ENCODE measurements at places on chromosomes 11 and 22.

DNA sequence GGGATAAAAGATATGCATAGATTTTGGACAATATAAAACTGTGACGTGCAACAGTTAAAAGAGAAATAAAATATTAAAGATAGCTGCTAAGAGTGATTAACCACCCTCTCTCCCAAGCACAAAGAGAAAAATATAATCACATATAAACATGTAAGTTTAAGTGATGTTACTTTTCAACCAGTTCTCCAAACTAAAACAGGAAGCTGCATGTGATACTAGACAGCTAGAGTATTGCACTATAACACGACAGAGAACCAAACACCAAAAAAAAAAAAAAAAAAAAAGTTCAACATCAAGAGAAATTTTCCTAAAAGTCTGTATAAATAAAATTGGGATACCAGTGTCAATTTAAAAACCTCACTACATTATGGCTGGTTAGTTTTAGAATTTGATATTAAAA is 79.1 kb downstream of the PICALM start:
- DNase-seq = no peak

- DNase-seq = no peak
Observed at GRCh38 chr11:8871171-8871775, 39.7 kb upstream of the AKIP1 start.

DNA sequence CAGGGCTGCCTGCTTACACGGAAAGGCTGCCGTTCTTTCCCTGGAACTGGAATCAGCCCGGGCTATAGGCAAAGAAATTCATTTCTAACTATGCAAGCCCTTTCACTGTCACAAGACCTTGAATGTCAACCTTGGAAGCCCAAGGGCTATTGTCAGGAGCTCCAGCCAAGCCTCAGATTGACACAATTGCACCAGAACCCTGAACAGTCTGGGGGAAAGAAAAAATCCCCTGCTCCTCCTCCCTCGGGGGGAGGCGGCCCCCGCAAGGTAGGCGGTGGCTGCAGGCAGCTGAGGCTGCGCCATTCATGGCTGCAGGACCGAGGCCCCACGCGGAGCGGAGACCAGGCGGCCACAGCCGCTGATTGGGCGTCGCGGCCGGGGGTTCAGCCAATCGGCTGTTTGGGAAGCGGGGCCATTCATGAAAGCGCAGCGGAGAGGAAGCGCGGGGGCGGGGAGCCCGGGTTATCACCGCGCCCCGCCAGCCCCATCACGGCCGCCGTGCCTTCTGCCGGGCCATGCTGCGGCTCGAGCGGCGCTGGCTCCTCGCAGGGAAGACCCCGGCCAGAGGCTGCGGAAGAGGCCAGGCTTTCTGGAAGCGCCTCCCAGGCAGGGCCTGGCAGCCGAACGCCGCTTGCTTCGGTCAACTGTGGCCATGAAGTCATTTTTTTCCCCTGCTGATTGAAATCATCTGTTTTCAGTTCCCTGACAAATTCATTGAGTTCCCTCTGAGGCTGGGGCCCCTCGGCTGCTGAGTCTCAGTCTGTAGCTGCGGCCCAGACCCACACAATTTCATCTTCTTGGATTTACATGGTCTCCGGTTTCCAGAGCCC is 38.1 kb upstream of the LINC01488 start:
- peak; percentile 44 for DNase-seq

GRCh38 chr11:129814244-129815014 is 1.2 kb upstream of the TMEM45B start:
- peak; percentile 83 for DNase-seq

GRCh38 chr11:70367071-70367470 is 31.3 kb upstream of the CTTN start:
- DNase-seq = no peak

- no peak for DNase-seq
Observed at GRCh38 chr22:22389467-22389866, 119.1 kb downstream of the ZNF280B start.

- no peak for DNase-seq
Observed at GRCh38 chr11:61068581-61068980, 33.7 kb upstream of the CD5 start.

DNA sequence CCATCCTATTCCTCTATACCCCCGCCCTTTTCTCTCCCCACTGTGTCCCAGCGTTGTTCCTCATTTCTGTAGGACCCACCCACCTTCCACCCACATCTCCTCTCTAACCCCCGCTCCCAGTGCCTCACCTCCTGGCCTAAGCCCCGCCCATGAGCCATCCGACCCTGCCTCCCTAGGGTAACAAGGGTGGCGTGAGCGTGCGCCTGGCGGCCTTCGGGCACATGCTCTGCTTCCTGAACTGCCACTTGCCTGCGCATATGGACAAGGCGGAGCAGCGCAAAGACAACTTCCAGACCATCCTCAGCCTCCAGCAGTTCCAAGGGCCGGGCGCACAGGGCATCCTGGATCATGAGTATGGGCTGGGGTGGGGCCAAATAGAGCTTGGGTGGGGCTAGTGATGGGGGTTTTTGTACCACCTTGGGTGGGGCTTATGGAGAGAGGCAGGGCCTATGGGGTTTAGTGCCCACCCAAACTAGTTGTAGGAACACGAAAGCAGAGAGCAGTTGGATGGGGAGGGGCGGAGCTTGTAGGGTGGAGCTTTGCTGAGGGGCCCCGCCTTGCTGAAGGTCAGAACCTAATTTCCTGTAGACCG is 4.5 kb downstream of the INPP5J start:
- DNase-seq = no peak

DNA sequence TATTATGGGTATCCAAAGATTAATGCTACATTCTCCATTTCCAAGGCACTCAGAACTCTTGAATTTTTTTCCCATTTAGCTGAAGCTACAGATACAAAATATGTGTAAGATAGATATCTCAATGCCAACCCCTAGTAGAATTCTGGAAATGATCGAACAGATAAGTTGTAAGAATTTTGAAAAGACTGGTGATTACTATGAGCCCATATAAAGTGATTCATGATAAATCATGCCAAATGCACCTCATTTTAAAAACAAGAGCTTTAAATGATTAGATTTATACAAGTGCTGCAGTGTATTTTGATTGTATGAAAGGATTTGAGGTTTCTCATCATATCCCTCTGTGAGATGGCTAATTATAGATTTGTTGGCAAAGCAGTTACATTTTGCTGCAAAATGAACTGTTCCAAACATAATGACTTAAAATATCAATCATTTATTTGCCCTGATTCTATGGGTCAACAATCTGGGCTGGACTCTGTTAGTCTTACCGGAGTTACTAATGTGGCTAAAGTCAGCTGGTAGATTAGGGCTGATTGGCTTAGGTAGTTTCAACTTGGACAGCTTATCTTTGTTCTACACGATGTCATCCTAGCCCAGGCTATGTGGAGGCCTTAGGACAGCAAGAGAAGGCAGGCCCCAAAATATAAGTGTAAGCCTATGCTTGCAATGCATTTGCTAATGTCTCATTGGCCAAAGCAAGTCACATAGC is 3.4 kb downstream of the OR10V1 start:
- DNase-seq = no peak

- DNase-seq = peak; percentile 72
Observed at GRCh38 chr11:65329944-65330403, 3.7 kb upstream of the DPF2 start.

DNA sequence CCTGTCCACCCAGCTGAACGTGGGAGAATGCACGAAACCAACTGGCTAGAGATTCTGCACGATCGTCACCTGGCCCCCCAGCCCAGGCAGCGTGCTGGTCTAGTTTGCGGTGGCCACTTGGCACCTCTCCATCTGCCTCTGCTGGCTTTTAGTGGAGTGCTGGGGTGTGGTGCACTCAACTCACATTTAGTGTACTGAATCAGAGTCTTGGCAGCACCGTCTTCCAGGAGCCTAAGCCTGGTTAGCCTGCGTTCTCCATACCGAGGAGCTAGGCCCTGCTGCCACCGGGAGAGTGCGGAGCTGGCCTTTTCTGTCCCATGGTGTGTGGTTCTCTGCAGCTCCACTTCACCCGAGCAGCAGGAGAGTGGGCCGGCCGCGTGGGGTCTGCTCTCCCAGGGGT is 2.8 kb downstream of the MRPL23 start:
- DNase-seq = no peak

GRCh38 chr11:71235719-71236118 is 16.7 kb downstream of the SHANK2 start:
- no peak for DNase-seq

DNA sequence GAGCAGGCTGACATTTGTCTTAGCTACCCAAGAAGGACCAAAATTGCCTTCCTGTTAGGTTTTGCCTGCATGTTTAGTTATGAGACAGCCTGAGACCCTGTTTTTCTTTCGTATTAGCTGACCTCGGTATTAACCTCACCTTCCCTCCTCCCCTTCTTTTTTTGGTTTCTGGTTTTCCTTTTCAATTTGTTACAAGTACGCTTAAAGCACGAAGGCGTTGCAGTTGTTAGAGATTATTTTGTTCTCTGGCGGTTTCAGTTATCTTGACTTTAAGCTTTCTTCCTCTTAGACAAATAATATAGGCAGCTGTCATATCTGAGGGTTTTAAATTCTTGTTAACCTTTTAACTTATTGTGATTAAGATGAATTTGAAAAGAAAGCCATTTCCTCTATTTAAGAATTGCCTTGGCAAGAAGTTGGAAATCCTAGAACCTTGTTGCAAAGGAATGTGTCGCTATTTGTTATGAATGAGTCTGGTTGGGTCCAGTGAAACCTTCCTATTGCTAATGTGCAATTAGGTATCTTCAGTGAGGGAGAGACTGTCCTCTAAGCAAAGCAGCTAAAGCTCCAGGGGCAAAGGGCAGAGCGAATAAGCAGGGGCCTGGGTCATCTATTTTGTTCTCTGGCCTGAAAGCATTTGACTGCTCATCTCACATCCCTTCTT is 45.7 kb downstream of the PACS1 start:
- DNase-seq = no peak

DNA sequence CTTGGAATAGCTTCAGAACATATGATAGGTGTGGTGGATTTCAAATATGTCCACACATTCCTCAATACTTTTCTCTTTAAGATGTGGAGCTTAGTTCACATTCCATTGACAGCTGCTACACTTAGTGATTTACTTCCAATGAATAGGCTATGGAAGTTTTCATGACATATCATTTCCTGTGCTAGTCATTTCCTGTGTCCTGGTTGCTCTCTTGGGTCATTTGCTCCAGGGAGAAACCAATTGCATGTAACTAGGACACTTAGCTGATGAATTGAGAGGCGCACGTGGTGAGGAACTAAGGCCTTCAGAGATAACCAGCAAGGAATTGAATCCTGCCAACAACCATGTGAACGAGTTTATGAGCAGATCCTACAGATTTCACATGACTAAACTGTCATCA is 120.9 kb downstream of the SLC17A6 start:
- no peak for DNase-seq

- no peak for DNase-seq
Observed at GRCh38 chr22:32584650-32585049, 110.0 kb downstream of the FBXO7 start.

DNA sequence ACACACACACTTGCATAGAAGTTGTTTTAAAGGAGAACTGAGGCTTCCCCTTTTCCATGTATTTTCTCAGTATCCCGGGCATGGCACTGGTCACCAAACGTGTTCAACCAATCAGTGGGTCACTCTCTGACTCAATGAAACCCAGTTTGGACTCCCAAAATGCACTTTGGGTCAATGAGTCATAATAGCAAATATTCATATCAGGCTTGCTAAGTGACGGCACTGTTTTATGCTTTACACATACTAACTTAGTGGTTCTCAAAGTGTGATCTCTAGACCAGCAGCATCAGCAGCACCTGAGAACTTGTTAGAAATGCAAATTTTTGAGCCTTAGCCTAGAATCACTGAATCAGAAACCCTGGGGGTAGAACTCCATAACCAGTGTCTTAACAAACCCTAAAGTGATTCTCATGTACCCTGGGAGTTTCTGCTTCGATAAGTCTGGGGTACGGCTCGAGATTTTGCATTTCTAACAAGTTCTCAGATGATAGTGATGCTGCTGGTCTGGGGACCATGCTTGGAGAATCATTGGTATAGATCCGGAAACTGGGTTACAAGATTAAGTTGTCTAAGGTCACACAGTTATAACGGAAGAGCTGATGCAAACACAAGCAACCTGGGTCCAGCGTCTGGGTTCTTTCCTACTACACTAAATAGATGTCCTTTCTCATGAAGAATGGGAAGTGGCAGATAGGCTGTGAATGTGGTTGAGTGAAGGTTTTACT is 35.6 kb downstream of the ETS1 start:
- no peak for DNase-seq

- DNase-seq = peak; percentile 65
Observed at GRCh38 chr11:67276781-67277230, 10.5 kb downstream of the GRK2 start.

GRCh38 chr11:3357302-3357701 is 21.6 kb downstream of the ZNF195 start:
- no peak for DNase-seq

GRCh38 chr11:130118636-130119387 is 40.8 kb upstream of the ST14 start:
- no peak for DNase-seq

DNA sequence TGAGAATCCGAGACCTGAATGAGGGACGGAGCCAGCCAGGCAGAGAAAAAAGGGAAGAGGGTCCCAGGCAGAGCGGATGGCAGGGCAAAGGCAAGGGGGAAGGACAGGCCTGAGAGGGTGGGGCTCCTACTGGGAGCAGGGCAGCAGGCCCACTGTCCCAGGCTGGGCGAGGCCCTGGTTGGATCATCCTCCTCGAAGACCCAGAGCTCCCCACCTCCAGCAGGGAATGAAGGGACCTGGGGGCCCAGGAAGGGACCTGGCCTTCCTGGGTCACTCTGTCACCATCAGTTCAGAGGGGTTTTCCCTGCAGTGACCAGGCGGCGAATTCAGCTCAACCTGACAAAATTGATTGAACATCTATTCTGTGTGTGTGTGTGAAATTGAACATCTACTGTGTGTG is 4.0 kb downstream of the CD5 start:
- no peak for DNase-seq

DNA sequence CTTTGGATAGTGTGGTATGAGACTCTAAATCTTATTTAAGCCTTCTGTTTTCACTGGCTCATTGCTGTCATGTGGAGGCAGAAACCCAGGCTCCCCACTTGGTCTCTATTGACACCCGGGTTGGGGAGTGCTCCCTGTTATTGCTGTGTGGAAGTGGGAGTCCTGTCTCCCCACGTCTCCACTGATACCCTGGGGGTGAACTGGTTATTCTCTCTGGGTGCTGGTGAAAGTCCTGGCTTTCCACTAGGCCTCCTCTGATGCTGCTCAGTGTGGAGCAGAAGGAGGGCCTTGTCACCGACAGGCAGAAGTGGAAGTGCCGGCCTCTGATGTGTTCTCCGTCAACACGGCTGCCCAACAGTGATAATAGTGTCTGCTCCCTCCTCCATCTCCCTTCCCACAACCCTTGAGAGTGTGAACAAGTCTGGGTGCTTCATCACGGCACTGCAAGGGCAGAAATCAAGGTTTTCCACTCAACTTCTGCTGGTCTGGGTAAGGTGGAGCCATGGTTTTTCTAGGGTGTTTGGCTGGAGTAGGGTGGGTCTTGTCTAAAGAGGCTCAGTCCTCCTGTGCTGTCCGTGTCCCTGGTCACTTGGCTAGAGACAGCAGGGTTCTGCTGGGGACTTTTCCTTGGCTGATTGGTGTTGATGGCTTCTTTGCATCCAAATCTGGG is 240.7 kb upstream of the B3GAT1 start:
- no peak for DNase-seq

GRCh38 chr11:68509066-68509465 is 48.5 kb downstream of the PPP6R3 start:
- DNase-seq = no peak

- DNase-seq = no peak
Observed at GRCh38 chr11:1112351-1113191, 37.9 kb downstream of the MUC2 start.

- DNase-seq = no peak
Observed at GRCh38 chr22:46153930-46154329, 3.6 kb downstream of the PPARA start.

Data from T-helper 2 cell (primary cell).